Heart left ventricle (tissue), 16 donors: ENCODE measurements at places on chromosomes 2 and 18. TPM values are rescaled to one million over a fixed set of nuclear protein-coding genes. Genes with fewer than 3 reads are reported as not detected.

DNA sequence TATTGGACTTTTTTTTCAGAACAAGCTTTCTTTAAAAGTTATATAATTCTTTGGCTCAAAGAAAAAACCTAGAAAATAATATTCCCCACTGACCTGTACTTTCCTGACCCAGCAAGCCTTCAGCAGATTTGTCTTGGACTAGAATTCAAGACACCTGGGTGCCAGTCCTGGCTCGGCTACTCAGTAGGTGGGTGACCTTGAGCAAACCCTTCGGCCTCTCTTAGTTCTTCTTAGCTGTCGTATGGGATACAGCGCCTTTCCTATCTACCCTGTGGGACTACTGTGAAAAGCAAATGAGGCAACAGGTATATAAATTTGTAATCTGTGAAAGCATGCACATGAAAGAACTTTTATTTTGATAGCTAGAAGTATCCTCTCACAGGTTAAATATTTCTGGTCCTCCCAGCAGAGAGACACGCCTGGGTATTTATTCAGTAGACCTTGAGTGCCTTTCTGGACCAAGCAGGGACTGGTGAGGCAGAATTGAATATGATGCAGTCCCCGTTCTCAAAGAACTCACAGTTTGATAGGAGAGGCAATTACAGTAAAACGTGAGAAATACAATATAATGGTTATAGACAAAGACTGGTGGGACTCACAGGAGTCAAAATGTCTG lies 69.4 kb upstream of the EPAS1 start:
- no peak for DNase-seq

DNA sequence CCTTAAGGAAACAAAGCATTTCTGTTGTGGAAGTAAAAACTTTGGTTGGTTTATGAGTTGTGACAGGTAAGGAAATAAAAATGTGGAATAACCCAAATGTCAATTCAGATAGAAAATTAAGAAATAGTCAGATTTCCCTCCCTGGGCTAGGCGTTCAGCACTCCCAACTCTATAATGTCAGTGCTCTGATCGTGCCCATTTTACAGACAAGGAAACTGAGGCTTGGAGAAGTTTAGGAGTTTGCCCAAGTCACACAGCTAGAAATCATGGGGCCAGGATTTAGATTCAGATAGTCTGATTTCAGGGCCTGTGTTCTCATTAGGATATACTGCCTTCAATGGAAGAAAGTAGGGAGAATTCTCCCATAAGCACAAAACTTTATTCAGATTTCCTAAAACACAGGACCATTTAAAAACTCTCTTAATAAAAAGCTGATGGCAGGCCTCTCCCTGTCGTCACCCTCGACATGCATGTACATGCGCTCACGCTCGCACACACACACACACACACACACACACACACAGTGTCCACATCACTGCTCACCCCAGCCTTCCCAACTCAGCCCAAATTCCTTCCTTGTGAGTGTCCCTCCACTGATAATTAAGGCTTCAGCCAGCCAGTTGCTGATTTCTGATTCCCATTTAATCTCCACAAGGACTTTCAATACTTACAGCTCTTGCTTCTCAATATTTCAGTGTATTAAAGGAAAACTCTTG lies 49.1 kb upstream of the SLC14A2 start:
- DNase-seq, result no peak

The CYBRD1 gene
- 49.9 TPM for total RNA-seq

The DPYSL5 gene
- not detected for total RNA-seq

- DNase-seq, result no peak
These were observed 214.2 kb upstream of the ACVR2A start for GRCh38 chr2:147630585-147630984.

- no peak for DNase-seq
These were observed 68.2 kb upstream of the MBOAT2 start for GRCh38 chr2:9071584-9072124.

- no peak for DNase-seq
These were observed 668.2 kb upstream of the HS6ST1 start for GRCh38 chr2:128986867-128987268.

DNA sequence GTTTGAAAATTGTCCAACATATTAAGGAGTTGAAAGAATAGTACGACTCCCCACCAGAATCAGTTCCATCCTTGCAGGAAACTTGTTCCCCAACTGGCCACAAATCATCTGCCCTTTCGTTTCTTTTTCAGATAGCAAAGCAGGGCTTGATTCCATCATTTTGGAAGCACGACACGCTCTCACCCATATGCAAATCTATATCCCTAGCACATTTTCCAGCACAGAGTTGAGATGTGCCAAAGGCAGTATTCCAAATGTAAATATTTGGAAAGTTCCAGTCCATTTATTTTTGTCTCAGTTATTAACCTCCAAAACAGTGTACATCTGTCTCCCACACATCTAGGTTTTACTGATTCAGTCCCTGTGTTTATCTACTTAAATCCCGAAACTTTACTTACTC lies 128.8 kb upstream of the BCL2L11 start:
- no peak for DNase-seq

GRCh38 chr2:98883780-98884211 lies 52.2 kb downstream of the CRACDL start:
- DNase-seq, result no peak

The HMSD gene
- 0.33 TPM for total RNA-seq

DNA sequence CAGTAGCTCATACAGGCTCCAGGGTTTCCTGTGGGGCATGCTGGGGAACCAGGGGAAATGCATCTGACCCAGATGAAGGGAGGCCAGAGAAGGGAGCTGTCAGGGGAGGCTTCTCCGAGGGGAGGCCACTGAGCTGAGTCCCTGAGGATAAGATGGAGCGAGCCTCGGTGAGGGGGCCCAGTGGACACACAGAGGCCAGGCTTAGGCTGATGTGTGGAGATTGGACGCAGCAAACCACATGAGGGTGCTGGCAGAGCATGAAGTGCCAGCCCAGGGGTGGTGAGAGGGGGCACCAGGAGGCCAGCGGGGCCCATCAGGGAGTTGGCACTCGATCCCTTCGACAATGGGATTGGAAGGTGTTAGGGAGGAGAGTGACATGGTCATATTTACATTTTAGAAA lies 235.0 kb downstream of the KLHL29 start:
- DNase-seq, result no peak

GRCh38 chr18:23135550-23136325 lies 453 bp downstream of the CABLES1 start:
- DNase-seq, result peak; percentile 42

The TMBIM1 gene
- total RNA-seq, result 173 TPM

- DNase-seq, result no peak
These were observed 62.5 kb upstream of the LPIN2 start for GRCh38 chr18:3075491-3075890.

DNA sequence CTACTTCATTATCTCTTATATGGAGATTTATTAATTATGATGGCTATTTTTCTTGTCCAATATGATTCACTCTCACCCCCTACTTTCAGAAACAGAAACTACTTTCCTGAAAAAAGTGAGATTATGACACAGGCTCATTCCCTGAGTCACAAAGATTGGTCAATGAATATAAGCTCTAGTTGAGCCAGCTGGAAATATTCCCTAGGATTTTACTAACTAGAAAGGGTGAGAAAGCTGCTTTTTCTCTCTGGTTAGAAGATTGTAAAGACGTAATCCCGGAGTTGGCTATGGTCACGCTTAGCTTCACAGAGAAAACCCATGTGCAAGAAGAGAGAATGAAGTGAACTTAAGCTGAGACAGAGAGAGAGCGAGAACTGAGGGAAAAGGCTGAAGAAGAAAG lies 223.7 kb upstream of the SMAD7 start:
- no peak for DNase-seq

GRCh38 chr2:191436368-191437055 lies 191.3 kb downstream of the MYO1B start:
- DNase-seq, result no peak

GRCh38 chr2:233084488-233084887 lies 24.3 kb downstream of the INPP5D start:
- DNase-seq, result peak; percentile 70

The SEH1L gene
- total RNA-seq, result 17.5 TPM

The SIGLEC15 gene
- total RNA-seq, result not detected

The FSHR gene
- total RNA-seq, result 0.36 TPM

- DNase-seq, result no peak
These were observed 783.9 kb downstream of the TSN start for GRCh38 chr2:122539311-122539710.

DNA sequence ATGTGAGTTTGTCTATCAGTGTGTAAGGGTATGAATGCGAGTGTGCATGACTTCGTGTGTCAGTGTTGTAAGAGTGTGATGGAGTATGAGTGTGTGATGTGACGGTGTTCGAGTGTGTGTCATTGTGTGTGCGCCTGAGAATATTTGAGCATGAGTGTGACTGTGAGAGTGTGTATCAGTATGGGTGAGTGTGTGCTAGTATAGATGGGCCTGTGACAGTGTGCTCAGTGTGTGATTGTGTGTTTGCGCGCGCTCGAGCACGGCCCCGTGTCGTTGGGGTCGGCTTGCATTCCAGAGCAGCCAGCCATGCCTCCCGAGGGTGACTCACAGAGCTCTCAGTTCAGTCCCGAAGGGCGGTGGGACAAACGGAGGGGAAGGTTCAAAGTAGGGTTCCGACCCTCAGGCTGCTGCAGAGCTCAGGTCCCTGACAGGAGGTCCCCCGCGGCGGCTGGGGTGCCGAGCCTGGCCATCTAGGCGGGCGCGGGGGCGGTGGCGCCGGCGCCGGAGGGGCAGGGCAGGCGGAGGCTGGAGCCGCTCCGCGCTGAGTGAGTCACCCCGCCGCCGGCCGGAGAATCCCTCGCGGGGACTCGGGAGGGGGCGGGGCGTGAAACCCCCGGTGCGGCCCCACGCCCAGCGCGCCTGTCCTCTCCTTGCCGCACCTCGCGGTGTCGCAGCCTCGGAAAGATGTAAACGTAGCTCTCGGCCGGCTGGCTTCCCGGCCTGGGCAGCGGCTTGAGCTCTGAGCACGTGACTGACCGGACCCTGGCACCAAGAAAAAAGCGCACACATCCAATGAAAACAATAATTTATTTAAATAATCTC lies 3.8 kb downstream of the DLX2 start:
- no peak for DNase-seq

The IMMT gene
- total RNA-seq, result 182 TPM

DNA sequence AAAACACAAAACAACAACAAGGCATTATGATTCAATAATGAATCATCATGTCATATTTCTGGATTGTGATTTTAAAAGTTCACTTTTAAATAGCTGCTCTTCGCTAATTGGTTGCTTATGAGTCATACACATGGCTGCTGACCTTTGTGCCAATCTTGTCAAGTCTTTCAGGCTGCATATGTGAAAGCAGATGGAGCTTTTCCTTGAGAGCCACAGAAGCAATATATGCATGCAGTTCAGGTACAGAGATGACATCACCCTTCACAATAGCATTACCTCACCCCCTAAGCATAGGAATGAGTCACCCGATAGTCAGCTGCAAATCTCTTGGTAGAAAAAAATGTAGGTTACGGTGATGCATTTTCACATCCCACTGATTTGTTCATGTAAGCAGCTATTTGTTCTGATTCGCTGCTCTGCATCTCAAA lies 27.2 kb downstream of the EIF2AK3 start:
- peak; percentile 59 for DNase-seq

- no peak for DNase-seq
These were observed 889 bp downstream of the ANKRD29 start for GRCh38 chr18:23661735-23662308.

DNA sequence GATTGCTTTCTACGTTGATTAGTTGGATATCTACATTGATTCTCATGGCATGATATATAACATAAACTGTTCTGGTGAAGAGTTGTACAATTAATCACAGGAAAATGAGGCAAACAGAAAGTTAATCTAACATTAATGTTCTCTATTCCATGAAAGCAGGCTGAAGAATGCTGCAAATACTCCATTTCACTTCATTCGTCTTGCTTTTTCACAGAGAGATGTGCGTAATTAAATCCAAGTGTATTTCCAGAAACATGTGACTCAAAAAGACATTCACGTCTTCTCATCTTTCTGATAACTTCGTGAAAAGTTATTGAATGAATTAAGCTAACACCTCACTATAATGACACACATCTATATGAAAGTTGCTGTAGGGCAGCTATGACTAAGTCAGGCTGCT lies 1471.5 kb downstream of the DPP10 start:
- DNase-seq, result no peak

DNA sequence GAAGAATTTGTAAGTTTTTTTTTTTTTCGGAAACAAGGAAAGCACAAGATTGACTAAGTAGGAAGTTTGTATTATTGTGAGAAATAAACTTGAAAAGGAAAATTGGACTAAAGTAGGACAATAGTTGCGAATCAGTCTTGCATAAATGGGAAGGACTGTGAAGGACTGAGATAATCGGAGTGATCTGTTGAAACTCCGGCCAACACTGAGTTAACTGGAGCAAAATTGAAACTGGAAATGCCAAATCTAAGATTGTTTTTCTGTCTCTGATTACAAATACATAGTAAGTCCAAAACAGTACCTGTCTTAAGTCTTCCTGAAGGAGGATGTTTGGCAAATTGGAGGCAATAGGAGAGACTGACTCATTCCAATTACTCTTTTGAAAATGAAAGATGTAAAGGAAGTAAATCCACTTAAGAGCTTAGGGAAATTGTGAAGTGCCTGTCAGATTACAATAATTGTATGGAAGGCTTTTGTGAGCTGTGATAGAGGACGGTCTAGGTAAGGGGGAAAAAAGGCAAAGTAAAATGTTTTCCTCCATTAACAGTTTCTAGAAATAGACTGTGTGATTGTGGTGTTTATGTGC lies 204.9 kb upstream of the CYRIA start:
- DNase-seq, result no peak

DNA sequence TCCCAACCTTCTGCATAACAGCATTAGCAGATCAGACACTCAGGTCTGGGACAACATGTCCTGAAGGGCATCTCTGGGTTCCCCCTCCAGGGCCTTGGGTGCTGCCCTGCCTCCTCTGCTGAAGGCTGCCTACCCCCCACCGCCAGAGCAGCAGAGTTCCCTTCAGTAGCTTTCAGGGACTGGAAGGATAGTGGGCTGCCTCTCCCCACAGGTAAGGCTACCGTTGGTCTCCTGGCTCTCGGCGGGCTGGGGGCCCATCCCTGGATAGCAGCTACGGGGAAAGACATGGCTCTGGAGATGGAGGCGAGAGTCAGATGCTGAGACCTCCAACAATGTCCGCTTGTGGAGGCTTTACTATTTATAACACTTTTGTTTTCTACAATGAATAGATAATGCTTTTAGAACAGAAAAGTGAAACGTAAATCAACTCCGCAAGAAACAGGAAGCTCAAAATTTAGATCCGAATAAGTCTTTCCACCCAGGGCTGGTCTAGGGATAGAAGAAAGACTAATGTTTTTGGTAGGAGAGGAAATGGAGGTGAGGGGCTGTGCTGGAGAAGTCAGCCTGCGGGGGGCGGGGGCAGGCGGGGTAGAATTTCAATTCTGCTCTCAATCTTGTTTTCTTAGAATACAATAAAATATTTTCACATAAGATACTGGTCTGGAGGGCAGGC lies 58.4 kb downstream of the ARL4C start:
- no peak for DNase-seq

The DSC3 gene
- total RNA-seq, result not detected

- DNase-seq, result no peak
These were observed 50.9 kb downstream of the KDM3A start for GRCh38 chr2:86492048-86492453.

DNA sequence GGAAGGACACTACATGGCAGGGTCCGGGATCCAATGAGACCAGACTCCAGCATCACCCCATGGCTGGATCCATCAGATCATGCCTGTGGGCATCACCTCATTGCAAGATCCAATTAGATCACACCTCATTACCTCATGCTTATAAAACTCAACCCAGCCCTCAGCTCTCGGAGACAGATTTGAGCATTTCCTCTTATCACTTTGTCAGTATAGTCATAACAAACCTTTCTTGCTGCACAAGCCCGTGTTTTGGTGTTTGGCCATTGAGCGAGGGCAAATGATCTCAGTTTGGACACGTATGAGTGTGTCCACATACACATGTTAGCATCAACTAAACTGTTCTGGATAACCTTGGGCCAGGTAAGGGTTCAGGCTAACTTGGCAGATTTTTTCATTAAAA lies 58.8 kb downstream of the CCDC195 start:
- no peak for DNase-seq
